ENCODE measurements at places on chromosomes 6 and 20.

DNA sequence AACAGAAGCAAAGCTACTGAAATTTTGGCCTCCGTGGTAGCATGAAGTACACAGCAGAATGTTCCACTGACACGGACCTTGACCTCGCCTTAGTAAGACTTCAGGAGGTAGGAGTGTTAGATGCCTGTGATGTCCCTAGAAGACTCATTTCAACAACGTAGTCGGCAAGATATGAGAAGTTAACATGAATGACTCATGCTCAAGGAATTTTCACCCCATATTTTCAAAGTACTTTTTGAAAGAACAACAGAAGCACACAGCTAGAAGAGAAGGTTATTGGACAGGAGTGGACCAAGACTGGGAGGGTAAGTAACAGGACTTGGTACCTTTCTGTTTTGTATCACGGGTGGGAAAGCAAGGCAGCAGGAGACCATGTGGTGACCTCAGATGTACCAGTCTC is 78.0 kb downstream of the DZANK1 start:
- DNase-seq: no peak

- DNase-seq: no peak
Observed at GRCh38 chr6:149248693-149249369, 68.7 kb upstream of the TAB2 start.

DNA sequence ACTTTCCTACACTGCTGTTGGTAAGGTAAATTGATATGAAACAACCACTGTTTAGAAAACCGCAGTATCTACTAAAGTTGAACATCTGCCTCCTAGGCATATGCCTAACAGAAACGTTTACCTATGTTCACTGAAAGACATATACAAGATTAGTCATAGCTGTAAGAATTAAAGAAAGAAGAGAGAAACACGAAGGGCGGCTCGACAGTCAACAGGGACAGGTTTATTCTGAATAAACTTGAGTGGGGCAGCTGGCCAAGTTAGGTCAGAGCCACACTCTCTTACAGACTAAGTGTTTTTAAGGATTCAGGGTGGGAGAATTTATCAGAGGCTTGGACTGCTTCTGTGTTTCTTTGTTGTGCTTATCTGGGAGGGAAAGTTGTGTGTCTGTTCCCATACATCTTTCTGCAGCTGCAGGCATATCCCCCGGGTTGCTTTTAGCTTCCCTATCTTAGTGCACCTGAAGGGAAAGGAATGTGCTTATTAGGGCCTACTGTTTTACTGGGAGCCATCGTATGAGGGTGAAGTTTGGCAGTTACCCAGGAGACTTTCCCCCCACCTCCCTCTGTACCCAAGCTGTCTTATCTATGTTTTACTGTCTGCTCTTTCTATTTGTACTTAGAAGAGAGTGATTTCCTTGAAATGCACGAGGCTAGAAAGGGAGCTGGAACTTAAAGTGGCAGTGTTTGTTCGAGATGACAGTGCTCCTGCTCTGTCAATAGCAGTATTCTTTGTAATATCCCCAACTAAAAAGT is 20.4 kb downstream of the PROCR start:
- DNase-seq: no peak

GRCh38 chr6:162651505-162651904 is 76.1 kb downstream of the PRKN start:
- DNase-seq: no peak

DNA sequence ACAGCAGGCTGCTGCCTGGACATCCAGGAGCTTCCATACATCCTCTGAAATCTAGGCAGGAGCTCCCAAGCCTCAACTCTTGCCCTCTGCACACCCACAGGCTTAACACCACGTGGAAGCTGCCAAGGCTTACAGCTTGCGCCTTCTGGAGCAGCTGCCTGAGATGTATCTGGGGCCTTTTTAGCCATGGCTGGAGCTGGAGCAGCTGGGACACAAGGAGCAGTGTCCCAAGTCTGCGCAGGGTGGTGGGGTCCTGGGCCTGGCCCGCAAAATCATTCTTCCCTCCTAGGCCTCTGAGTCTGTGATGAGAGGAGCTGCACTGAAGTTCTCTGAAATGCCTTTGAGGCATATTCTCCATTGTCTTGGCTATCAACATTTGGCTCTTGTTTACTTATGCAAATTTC is 255.0 kb downstream of the DLL1 start:
- peak; percentile 10 for DNase-seq

- DNase-seq: peak; percentile 64
Observed at GRCh38 chr6:1678201-1678600, 68.5 kb downstream of the FOXC1 start.

DNA sequence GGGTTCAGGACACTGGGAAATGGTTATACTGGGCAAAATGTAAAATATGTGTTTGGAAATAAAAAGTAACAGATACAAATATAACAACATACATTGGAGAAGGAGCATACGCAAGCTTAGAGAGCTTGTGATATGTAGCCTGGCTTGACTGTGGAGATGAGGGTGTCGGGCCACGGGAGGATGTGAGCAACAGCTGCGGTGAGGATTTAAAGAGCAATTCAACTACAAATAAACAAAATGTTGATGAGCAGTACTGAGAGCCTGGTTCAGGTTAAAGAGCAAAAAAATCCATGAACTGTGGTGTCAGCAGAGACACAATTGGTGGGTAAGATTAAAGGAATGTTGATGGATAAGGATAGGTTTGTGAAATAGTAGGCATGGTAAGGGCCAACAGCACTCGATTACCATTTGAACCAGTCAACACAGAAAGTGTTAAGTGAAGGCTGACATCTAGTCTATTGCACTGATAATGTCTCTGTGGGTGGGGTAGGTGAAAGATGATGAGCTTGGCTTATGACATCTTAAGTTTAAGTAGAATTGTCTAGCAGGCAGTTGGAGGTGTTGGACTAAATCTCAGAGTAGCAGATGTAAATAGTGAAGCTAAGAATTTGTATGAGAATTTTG is 723.2 kb downstream of the EPM2A start:
- DNase-seq: no peak

DNA sequence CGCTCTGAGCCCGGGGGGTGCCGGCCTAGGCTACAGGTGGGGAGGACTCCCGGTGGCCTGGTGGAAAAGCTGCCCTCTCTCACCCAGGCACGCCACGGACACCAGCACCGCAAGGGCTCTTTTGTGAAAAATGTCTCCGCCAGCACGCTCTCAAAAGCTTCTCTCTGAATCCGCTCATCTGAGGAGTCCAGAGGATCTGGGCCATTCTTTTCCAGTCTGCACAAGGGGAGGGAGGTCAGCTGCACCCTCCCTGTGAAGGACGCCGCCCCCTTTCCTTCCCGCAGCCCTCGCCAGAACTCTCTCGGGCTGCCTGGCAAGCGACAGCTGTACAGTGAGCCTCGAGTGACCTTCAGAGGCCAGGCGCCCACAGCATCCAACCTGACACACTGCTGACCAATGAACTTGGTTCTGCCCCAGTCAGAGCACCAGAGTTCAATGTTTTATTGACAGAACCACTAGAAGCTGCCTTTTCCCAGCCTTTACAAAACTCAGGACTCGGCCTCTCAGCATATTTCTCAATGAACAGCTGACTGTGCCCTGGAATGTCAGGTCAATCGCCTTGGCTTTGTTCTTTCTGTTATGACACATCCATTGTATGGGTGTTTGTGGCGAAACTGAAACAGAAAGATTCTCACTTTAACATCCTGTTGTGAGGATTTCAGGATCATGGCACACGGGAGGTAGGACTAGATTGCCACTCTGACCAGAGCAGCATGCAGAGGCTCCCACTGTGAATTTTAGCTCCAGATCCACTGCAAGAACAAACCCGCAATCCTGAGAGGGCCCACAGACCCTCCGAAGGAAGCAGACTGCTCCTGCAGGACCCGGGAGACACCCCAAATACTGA is 26.7 kb downstream of the SERPINB9 start:
- peak; percentile 47 for DNase-seq

GRCh38 chr20:38224531-38224930 is 36.0 kb downstream of the KIAA1755 start:
- no peak for DNase-seq

Data from glutamatergic neuron (in vitro differentiated cells).